ENCODE measurements at places on chromosomes 6 and 20. TPM values are rescaled to one million over a fixed set of nuclear protein-coding genes. Genes with fewer than 3 reads are reported as not detected.

GRCh38 chr6:65799389-65799788 lies 92.4 kb upstream of the EYS start:
- DNase-seq: no peak

DNA sequence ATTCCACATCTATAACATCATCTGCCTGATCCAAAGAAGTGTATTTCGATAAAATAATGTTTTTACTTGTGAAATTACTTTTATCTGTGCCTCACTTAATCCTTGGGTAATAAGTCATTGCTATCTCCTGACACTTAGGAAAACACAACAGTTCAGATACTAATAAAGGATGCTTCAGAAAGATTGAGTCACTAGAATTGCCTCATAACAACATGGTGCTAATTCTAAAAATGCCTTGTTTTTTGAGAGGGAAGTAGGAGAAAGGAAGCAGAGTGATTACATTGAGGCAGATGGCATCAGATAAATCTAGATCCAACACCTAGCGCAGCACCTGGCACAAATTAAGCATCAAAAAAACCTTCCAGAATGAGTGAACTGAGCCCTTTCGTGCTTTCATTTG lies 69.0 kb downstream of the NCOA7 start:
- DNase-seq: no peak

- no peak for DNase-seq
Observed at GRCh38 chr6:169915769-169916550, 164.5 kb downstream of the ERMARD start.

DNA sequence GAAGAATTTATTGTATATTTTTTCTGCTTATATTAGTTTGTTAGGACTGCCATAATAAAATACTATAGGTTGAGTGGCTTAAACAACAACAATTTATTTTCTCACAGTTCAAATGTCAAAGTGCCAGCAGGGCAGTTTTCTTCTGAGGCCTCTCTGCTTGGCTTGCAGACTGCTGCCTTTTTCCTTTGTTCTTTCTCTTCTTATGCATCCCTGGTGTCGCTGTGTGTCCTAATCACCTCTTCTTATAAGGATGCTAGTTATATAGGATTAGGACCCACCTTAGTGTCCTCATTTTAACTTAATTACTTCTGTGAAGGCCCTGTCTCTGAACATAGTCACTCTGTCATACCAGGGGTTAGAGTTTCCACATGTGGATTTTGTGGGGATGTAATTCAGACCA lies 354.4 kb downstream of the NKAIN2 start:
- DNase-seq: no peak

DNA sequence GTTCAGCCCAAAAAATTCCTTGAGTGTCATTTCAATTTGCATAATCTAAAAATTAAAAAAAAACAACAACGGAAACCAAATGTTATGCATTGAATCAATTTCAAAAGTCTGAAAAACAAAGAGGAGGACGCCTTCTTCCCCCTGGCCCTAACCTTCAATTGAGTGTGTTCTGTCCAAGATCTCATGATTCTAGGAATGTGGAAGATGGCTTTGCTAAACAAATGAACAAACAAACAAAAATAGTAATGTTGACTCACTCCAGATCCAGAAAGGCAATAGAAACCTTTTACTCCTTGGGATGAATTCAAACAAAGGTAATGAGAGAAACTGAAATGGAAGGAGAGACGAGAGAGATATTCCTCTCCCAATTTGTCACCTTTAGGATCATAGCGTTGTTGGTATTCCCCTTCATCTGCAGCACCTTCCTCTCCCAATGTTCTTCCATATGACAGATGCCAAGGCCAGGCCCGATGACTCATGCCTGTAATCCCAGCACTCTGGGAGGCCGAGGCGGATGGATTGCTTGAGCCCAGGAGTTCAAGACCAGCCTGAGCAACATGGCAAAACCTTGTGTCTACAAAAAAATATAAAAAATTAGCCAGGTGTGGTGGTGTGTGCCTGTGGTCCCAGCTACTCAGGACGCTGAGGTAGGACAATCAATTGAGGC lies 109.2 kb upstream of the ADGRF1 start:
- no peak for DNase-seq

DNA sequence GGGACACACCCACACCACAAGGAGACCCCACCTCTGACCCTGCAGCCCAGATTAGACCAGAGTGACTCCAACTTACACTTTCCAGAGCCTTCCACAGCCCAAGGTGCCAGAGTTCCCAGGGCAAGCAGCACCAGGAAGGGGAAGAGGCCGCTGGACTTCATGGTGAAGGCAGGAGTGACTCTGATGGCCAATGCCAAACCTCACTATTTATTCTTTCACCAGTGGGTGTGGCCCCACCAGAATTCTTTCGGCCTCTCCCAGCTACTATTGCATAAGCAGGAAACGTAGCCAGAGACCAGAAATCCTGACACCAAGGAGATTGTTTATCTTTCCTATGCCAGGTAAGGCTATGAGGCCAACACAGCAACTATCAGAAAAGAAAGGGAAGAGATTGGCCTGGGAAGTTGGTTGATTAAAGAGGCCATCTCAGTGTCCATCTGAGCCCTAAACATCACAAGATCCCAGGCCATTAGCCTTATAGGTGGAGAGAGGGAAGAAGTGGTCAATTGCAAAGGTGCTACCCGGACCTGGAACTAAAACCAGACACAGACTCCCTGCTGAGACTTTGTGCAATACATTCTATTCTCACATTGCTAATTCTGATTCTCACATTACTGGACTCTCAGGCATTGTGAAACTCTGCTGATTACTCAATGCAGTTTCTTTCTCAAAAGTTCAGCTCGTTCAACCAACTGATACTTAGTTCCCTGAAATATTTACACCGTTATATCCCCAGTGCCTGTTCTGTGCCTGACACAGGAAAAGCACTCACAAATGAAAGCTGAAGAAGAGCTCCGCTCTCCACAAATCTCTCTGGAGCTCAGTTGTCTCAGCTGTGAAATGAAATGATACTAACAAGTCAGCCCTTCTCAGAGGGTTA lies at the start of gene SLPI:
Gene SLPI (minus strand): TSS at position 182 of the 880 bp plus-strand sequence. CDS start 21 bp downstream, at position 161.
- DNase-seq: peak; percentile 88

DNA sequence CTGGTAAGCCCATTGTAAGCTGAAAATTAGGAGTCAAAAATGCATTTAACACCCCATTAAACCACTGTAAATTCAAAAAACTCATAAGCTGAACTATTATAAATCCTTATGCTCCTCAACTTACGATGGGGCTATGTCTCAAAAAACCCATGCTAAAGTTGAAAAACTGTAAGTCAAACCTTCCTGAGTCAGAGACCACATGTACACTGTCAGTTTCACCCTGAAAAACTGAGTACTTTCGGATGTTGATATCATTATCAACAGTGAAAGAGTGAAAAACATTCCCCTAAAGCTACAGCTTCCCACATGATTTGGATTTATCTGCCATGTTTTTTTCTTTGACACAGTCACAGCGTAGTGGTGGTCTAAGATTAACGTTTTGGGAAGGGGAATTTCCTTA lies 14.2 kb downstream of the RAB23 start:
- DNase-seq: no peak

DNA sequence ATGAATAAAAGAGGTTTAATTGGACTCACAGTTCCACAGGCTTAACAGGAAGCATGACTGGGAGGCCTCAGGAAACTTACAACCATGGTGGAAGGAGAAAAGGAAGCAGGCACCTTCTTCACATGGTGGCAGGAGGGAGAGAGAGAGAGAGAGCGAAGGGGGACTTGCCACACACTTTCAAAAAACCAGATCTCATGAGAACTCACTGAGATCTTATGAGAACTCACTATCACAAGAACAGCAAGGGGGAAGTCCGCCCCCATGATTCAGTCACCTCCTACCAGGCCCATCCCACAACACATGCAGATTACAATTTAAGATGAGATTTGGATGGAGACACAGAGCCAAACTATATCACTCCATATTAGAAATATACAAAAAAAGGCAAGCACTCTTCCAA lies 6.1 kb upstream of the SIRPD start:
- no peak for DNase-seq

DNA sequence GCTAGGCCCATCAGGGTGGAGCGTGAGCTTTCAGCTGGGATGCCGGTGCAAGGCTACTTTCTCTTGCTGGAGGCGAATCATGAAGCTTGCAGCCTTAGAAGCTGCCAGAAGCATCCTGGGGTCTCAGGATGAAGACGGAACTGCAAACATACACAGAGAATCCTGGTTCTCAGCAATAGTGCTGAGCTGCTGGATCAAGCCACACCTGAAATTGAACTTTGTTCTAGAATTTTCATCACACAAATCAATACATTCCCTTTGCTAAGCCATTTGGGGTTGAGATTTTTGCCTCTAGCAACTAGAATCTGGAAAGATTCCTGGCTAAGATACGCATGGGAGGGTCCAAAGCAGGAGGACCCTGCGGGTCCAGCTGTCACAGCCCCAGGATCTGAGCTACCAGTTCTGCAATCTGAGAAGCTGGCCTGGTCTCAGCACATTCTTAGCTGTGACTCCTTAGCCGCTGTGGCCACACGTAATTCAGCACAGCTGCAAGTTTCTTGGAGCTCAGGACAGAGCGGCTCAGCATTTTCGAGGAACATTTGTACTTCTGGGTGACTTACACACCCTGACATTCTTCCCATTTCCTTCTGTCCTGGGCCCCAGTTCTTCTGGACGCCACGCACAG lies 6.6 kb upstream of the ARFGAP1 start:
- DNase-seq: no peak

DNA sequence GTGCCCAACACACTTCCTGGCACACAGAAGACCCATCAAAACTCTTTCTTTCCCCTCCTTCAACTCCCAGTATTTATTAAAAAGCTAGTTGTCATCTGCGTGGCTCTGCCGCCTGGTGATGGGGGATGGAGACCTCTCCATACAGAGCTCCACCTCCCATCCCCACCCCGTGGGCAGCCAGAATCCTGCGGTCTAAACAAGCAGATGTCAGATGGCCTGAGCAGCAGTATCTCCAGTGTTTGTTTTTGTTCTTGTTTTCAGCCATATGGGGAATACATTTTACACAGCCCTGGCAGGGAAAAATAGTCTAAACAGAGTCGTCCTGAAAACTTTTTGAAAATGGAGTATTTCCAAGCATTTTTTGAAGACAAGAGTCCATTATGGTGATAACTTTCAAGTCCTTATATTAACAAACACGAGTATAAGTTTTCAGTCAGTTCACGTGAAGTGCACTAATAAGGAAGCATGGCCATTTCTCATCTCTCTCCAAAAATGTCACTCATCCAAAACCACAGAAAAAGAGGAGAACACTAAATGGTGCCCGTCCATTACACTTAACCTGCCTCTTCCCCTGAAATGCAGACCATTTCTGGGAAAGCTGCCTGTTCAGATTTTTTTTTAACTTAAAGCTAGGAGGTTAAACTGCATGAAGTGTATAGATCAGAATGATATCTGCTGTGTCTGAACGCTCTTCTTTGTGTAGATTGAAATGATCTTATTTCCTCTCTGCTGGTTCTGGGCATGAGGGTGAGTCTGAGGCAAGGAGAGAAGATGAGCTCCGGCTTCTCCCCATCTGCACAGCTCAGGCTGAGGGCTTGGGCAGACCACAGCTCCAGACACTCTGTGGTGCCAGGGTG lies 91.0 kb downstream of the TCP11 start:
- no peak for DNase-seq

- DNase-seq: no peak
Observed at GRCh38 chr6:20572940-20573339, 38.7 kb downstream of the CDKAL1 start.

DNA sequence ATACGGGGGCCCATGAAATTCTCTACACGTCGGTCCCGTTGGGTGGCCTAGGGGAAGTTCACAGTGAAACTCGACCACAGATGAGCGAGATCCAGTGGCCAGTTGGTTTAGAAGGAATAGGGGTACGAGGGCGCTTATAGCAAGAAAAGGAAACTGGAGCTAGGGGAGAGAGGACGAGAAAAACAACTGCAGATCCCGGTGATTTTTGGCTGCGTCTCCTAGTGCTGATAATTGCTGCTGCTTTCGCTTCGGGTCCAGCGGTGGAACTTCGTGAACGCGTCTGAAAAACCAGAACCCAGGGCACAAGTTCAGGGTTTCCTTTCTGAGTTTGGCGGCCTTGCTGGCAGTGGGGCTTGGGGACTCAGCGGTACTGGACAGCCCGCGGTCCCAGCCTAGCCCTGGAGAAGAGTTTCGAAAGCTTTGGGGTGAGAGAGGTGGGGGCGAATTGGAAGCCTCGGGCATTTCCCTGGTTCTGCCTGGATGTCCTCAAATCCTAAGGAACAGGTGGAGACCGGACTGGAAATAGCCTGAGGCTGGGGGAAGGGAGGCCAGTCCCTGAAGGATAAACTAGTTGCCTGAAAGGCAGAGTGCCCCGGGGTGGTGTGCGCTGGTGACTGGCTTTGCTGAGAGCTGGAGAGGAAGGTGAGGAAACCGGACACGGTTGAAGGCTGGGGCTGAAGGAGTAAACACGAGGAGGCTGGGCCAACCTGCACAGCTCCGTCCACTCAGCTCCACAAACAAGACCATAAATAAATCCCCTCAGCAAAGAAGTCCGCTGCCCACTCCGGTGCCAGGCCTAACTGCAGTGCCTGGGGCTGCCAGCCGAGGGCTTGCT lies 793 bp downstream of the GMPR start:
- DNase-seq: no peak

- DNase-seq: no peak
Observed at GRCh38 chr6:125486881-125487280, 185.1 kb upstream of the HDDC2 start.

GRCh38 chr6:93366506-93366905 lies 52.9 kb downstream of the EPHA7 start:
- DNase-seq: no peak

DNA sequence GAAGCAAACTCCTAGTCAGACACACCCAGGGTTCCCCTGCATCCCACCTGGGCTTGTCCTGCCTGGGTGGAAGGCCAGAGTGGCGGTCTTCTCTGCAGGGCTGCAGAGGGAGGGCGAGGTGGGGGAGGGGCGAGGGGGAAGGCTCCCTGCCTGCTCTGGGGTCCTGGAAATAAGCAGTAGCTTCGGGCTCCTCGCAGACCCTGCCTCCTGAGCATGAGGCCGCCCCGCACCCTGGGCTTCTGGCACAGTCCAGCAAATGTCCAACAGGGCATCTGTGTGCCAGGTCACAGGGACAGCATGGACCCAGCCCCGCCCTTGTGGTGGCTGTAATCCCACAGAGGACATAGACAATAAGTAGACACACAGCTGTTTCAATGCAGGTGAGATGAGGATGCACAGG lies 193.8 kb downstream of the TAF4 start:
- no peak for DNase-seq

DNA sequence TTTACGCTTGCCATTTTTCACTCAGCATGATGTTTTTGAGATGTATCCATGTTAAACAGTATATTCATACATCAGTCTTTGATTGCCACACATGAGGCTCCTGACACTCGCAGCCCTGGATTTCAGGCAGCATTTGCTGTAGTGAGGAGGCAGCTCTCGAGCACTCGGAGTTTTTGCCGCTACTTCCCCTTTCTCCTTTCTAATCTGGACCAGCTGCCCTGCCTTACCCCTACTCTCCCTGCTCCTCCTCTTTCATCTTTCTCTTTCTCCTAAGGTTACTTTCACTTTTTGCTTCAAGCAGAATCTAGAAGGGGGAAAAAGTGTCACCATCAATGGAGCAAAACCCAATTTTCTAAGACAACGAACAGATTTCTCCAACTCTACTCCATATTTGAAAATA lies 5.9 kb upstream of the CST3 start:
- no peak for DNase-seq

BMP7 gene
- not detected for total RNA-seq

HSPA1A gene
- total RNA-seq: 379 TPM

RBPJL gene
- not detected for total RNA-seq

ETV7 gene
- 0.34 TPM for total RNA-seq

COL20A1 gene
- total RNA-seq: 0.33 TPM

SPATS1 gene
- not detected for total RNA-seq

PERP gene
- total RNA-seq: 71.2 TPM

DEFB125 gene
- total RNA-seq: not detected

LGSN gene
- not detected for total RNA-seq
